ENCODE measurements at places on chromosomes 7 and 10.

GRCh38 chr10:25530306-25530705 is 355.5 kb downstream of the GPR158 start:
- DNase-seq = no peak

DNA sequence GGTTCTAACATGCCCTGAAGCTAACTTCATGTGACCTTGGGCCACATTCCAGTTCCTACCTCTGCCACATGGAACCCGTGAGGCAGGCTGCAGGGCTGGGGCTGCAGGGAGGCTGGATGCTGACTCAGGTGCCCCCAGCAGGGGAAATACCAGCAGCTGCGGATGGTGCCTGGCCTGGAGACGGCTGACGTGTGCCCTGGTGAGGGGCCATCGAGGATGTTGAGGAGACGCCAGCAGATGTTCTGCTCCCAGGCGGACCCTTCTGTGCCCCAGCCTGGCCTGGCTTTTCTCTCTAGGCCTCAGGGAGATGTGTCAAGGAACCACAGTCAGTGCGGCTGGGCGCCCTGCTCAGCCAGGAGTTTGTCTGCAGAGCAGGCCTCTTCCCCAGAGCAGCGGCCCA is 8.8 kb downstream of the BAG3 start:
- no peak for DNase-seq

- no peak for DNase-seq
Measured at GRCh38 chr10:100138921-100139496, 46.8 kb downstream of the ERLIN1 start.

DNA sequence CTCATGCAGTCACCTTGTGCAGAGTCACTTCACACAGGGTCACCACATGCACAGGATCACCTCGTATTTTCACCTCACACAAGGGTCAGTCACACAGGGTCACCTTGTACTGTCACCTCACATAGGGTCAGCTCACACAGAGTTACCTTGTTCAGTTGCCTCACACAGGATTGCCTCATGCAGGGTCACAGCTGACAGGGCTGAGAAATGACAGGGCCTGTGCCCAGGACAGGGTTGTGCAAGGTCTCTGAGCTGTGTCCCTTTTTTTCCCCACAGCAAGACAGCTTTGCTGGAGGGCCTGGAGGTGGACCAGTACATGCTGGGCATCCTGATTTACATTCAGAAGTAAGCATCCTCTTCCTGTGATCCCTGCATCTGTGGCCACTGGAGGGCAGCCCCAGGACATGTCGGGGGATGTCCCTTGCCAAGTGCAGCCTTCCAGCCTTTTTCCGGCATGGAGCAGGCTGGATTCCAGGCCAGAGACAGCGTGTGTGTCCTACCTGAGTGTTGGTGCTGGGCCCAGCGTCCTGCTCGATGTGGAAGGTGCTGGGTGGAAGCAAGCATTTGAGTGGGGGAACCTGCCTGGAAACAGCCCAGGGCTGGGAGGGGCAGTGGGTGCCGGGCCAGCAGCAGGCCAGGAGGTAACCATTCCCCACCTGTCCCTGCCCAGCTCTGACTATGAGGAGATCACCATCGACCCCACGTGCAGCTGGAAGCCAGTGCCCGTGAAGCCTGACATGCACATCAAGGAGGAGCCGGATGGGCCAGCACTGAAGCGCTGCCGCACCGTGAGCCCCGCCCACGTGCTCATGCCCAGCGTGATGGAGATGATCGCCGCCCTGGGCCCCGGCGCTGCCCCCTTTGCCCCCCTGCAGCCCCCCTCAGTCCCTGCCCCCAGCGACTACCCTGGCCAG is 16.3 kb downstream of the ZMIZ2 start:
- DNase-seq = no peak

DNA sequence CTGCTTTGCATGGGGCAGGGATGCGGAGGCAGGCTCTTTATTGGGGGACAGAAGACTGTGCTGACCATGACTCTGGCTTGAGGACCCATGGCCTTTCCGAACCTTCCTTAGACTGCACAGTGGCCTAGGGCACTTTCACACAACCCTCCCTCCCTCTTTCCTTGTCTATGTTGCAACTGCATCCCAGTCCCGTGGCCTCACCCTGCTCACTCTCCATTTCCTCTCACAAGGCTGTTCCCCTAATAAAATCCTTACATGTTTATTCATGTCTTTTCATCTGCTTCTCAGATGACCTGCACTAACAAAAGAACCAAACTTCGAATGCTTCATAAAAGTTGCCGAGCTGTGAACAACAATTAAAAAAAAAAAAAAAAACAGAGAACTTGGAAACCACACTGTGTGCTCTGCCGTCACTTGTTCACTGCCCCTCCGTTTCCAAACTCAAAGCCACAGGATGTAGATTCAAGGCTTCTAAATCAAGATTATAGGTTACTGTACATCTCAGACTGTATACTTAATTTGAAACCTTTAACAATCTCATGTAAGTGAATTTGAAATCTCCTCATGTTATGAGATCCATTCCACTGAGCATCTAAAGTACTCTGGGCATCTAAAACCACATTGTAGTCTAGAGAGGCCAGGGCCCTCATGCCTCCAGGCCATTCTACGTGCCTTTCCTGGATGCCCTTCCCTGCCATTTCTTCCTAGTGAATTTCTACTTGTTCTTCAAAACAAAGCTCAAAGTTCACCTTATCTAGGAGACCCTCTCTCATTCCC is 265.9 kb downstream of the SNX13 start:
- DNase-seq = no peak

- DNase-seq = no peak
Measured at GRCh38 chr7:139860090-139860775, 31.2 kb downstream of the TBXAS1 start.

DNA sequence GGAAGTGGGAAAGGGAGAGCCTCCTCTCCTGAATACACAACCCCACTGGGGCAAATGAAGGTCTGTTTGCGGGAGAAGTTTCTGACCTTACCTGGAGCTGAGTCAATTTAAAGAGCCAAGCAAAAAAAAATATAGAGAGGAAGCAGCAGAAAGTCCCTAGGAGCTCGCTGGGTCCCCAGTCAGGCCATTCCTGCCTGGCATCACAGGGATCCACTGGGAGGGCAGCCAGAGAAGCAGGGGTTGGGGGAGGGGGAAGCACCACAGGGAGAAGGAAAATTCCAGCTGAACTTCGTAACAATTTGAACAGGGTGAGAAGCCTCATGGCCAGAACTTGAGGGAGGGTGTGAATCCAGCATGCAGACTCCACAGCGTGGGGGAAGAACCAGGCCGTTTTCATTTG is 298.7 kb downstream of the LRRTM3 start:
- no peak for DNase-seq

GRCh38 chr10:60952067-60952845 is 8.3 kb upstream of the RHOBTB1 start:
- no peak for DNase-seq

GRCh38 chr10:68133523-68133922 is 24.2 kb downstream of the MYPN start:
- no peak for DNase-seq
